ENCODE measurements at places on chromosomes 13 and 19. TPM values are rescaled to one million over a fixed set of nuclear protein-coding genes. Genes with fewer than 3 reads are reported as not detected.

DNA sequence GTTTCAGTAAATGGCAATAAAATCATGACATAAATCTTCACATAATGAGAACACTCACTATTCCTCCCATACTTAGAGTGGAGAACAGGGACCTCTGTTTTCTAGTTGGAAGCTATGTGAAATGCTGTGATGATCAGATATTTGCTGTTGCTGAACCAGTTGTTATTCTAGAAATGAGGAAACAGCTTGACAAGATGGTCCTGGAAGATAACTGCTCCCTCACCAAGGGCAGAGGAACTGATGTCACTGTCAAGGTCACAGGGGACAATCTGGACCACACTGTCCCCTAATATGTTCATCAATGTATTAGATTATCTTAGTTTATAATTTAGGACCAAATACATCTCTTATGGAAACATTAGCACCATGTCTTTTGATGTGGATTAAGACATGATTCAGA lies 1173.3 kb downstream of the PCDH17 start:
- no peak for DNase-seq

- DNase-seq, result no peak
Measured at GRCh38 chr19:2394442-2395292, 32.7 kb downstream of the TIMM13 start.

GRCh38 chr19:35431145-35431807 lies 16.8 kb upstream of the FFAR2 start:
- DNase-seq, result no peak

- DNase-seq, result no peak
Measured at GRCh38 chr13:75091718-75092117, 390.3 kb downstream of the TBC1D4 start.

DNA sequence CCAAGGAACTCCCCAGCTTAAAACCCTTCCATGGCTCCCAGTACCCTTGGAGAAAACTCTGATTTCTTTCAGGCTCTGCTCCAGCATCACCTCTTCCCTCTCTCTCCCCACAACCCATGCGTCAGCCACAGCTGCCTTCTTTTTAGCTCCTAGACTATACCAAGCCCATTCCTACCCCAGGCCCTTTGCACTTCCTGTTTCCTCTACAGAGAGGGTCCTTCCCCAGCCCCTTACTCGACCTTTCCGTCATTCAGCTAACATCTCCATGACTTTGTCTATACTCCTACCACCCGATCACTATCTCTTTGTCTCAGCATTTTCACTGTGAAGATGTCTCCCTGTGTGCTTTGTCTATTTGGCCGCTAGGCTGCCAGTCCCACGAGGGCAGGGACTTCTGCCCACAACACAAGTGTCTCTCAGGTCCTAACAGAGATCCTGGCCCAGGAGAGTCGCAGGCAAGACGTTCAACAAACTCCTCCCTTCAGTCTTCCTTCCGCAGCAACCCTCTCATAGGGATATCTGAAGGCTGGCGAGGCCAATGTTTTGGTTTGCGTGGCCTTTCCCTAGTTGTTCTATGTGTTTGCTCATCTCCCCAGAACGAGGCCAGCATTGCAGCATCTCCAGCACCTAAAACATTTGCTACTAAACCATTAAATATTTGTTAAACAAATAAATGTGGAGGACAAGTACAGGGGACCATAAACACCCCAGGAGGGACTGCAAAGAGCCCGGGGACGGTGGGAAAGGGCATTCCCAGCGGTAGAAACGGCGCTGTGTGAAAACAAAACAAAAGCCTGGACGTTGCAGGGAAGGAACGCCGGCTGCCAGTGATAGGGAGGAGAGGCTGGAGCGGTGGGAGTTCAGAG lies 816 bp downstream of the CCNP start:
- DNase-seq, result no peak

DNA sequence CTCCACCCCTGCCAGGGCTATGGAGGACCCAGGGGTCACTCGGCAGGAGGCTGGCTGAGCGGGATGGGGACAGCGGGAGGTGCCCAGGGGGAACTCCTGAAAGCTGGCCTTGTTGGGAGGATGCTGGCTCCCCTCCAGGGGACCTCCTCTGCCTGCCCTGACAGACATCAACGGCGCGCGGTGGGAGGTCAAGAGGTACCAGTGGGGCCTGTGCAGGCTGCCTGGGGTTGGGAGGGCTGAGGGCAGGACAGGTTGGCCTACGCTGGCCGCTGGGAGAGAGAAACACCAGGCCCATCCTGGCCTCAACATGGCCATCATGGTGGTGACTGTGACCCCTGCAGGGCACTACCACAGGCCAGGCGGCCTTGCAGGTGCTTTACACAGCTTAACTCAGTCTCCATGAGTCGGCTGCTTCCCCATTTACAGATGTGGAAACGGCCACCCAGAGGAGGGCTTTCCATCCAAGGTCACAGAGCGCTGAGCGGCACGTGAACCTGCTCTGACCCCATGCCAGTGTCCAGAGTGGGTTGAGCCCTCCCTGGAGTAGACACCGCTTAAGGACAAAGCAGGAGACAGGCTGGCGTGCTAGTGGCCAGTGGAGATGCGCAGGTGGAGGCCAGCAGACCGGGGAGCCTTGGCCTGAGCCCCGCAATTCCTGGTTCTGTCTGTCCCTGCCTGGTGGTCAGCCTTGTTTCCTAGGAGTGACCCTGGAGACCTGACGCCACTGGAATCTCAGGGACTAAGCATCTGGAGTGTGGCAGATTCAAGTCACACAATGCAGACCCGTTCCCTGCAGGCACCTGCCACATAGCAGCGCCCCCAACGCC lies 27.6 kb downstream of the CEBPG start:
- DNase-seq, result no peak

DNA sequence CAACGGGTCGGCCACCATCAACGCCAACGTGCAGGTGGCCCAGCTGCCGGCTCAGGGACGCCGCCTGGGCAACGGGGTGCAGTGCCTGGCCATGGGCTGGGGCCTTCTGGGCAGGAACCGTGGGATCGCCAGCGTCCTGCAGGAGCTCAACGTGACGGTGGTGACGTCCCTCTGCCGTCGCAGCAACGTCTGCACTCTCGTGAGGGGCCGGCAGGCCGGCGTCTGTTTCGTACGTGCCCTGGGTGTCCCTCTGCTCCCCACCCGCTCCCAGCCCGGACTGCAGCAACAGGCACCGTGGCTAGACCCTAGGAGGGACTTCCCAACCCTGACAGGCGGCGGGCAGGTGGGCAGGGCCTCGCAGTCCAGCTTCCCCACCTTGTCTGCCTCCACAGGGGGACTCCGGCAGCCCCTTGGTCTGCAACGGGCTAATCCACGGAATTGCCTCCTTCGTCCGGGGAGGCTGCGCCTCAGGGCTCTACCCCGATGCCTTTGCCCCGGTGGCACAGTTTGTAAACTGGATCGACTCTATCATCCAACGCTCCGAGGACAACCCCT lies 3.5 kb downstream of the ELANE start:
- DNase-seq, result no peak

DNA sequence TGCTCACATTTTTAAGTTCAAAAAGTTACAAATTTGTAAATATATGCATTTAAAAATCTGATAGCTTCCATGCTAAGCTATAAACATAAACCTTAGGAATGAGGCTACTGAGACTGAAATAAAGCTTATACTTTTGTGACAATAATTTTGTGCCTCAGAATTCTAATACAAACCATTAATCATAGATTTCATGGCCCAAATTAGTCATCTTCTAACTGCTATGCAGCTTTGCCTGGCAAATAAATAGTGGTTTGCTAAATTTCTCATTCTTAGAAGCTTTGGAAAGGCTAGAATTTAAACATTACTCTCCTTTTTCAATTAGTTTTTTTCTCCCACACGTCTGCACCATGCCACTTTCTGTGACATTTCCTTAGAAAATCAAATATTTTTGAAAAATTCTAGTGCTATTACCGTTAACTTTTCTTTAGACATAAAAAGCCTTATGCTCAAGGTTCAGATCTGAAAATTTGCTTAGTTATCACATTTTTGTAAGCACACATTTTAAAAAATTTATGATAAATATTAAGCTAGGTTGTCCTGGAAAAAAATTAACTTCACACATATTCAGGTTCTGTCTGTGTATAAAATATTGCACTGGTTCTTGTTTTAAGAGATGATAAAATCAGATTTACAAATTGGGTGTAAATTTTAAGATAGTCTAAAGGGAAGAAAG lies 46.9 kb downstream of the FNDC3A start:
- peak; percentile 25 for DNase-seq

DNA sequence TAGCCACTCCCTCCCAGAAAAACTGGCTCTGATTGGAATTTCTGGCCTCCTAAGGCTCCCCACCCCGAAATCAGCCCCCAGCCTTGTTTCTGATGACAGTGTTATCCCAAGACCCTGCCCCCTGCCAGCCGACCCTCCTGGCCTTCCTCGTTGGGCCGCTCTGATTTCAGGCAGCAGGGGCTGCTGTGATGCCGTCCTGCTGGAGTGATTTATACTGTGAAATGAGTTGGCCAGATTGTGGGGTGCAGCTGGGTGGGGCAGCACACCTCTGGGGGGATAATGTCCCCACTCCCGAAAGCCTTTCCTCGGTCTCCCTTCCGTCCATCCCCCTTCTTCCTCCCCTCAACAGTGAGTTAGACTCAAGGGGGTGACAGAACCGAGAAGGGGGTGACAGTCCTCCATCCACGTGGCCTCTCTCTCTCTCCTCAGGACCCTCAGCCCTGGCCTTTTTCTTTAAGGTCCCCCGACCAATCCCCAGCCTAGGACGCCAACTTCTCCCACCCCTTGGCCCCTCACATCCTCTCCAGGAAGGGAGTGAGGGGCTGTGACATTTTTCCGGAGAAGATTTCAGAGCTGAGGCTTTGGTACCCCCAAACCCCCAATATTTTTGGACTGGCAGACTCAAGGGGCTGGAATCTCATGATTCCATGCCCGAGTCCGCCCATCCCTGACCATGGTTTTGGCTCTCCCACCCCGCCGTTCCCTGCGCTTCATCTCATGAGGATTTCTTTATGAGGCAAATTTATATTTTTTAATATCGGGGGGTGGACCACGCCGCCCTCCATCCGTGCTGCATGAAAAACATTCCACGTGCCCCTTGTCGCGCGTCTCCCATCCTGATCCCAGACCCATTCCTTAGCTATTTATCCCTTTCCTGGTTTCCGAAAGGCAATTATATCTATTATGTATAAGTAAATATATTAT lies 6.1 kb downstream of the FOSB start:
- DNase-seq, result no peak

The YJEFN3 gene
- total RNA-seq, result 1.6 TPM

The PRTN3 gene
- total RNA-seq, result not detected

The ICAM3 gene
- 8.1 TPM for total RNA-seq

The DACT3 gene
- 4.4 TPM for total RNA-seq

Measured in SJSA1 (cell line).